CD4-positive, alpha-beta memory T cell (primary cell): ENCODE measurements at places on chromosomes 13 and 19. TPM values are rescaled to one million over a fixed set of nuclear protein-coding genes. Genes with fewer than 3 reads are reported as not detected.

DNA sequence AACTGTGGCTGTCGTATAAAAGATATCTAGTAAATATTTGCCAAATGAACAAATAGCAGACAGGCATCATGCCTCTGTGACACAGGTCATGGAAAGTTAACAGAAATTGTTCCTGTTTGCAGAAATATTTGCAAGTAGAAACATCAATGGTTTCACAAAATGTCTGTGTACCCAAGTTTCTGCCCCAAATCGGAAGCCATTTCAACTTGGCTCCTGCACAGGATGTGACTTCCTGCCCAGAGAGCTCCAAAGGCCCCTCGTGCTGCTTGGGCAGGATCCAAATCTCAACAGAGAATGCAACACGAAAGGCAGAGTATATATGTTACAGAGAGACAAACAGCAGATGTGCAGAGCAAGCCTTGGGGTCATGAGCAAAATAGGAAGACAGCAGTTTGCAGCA, 95.5 kb upstream of the SERP2 start:
- DNase-seq, result no peak

- no peak for DNase-seq
Measured at GRCh38 chr13:20360041-20360491, 127.9 kb upstream of the GJB6 start.

HIF3A gene
- total RNA-seq, result not detected

ZNF766 gene
- total RNA-seq, result 54.1 TPM

GRCh38 chr19:42286349-42287016, 15.4 kb upstream of the PRR19 start:
- DNase-seq, result no peak

ZNF845 gene
- total RNA-seq, result 18.0 TPM

FOXA3 gene
- total RNA-seq, result not detected

OBI1 gene
- 16.3 TPM for total RNA-seq

DNA sequence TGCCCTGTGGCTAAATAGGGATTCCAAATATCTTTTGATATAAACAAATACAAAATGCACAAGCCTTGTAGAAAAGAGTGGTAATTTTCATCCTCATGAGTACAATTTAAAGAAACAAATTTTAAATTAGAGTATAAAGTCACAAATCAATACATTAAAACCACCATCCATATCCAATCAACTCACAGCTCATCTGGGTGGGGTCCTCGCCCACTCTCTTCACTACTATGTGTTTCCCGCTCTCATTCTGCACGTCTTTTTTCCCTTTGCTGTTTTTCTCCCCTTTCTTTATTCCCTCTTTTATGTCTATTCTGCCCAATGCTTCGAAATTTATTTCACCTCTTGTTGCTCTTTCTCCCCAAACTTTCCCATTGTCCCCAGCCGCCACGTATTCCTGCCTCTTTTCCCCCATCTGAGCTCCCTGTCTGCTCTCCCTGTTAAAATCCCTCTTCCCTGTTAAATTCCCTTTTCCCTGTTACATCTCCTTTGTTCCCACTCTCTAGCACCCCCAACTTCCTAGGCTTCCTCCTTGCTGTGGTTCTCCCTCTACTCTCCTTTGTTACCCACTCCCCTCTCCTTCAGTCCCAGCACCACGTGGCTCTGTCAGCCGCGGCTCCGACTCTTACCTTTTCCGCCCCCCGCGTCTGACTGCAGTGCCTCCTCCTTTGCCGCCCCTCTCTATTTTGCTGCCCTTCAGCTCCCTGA, 1.3 kb downstream of the ZNF616 start:
- DNase-seq, result no peak

GRCh38 chr13:60617991-60618733, 221.1 kb downstream of the TDRD3 start:
- no peak for DNase-seq

GRCh38 chr13:64753233-64754000, 2476.7 kb downstream of the PCDH9 start:
- no peak for DNase-seq

DNA sequence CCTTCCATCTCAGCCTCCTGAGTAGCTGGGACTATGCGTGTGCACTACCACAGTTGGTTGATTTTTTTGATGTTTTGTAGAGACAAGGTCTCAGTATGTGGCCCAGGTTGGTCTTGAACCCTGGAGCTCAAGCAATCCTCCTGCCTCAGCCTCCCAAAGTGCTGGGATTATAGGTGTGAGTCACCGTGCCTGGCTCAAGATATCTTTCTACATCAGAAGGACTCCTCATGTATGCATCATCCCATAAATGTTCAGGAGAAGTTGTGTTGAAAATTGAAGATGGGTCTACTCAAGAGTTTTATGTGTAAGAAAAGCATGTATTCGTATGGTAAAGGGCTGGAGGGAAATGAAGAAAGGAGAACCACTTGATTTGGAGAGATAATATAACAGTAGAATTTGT, 71.8 kb upstream of the STK24 start:
- no peak for DNase-seq

GRCh38 chr13:37109051-37109678, 3.7 kb upstream of the CSNK1A1L start:
- no peak for DNase-seq

DNA sequence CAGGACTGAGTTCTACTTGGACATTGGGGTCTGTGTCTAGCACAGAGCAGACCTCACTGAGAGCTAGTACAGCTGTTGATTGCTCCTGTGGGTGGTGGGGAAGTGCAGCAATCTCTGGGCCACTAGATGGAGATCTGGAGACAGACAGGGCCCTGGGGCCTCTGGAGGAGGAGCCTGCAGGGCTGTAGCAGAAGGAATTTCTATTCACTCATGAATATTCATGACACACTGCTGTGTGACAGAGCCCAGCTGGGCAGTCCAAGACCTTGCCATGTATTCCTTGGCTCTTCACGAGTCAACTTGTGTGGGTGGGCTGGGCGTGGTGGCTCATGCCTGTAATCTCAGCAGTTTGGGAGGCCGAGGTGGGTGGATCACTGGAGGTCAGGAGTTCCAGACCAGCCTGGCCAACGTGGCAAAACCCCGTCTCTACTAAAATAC, 37.5 kb downstream of the SUGP2 start:
- DNase-seq, result no peak

USHBP1 gene
- not detected for total RNA-seq

ZNF99 gene
- not detected for total RNA-seq

C1QTNF9 gene
- not detected for total RNA-seq

ELF1 gene
- total RNA-seq, result 188 TPM

LILRA2 gene
- 0.47 TPM for total RNA-seq

- DNase-seq, result no peak
Measured at GRCh38 chr13:60139272-60139671, 24.5 kb downstream of the DIAPH3 start.

CLDND2 gene
- 2.0 TPM for total RNA-seq

KHSRP gene
- total RNA-seq, result 169 TPM

ZNF471 gene
- total RNA-seq, result 1.1 TPM

DNA sequence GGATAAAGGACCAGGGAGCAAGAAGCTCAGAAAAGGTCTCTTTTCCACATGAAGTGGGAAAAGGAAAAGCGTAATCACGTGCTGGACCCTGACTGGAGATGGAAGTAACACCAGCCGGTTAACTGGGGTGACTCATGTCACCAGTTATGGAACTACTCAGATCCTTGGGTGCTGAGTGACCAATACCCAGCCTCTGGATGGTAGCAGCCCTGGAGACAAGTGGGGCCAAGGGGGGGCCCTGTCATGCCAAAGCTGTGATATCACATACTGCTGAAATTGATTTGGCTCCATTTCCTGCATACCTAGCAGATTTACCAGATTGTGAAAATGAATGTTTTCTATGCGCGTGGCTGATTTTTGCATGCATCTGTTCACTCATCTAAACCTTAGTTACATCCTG, 158.9 kb downstream of the ZIC5 start:
- no peak for DNase-seq

GRCh38 chr19:32427536-32427935, 22.0 kb downstream of the DPY19L3 start:
- no peak for DNase-seq

- DNase-seq, result no peak
Measured at GRCh38 chr13:96768524-96768923, 225.8 kb downstream of the OXGR1 start.

DNA sequence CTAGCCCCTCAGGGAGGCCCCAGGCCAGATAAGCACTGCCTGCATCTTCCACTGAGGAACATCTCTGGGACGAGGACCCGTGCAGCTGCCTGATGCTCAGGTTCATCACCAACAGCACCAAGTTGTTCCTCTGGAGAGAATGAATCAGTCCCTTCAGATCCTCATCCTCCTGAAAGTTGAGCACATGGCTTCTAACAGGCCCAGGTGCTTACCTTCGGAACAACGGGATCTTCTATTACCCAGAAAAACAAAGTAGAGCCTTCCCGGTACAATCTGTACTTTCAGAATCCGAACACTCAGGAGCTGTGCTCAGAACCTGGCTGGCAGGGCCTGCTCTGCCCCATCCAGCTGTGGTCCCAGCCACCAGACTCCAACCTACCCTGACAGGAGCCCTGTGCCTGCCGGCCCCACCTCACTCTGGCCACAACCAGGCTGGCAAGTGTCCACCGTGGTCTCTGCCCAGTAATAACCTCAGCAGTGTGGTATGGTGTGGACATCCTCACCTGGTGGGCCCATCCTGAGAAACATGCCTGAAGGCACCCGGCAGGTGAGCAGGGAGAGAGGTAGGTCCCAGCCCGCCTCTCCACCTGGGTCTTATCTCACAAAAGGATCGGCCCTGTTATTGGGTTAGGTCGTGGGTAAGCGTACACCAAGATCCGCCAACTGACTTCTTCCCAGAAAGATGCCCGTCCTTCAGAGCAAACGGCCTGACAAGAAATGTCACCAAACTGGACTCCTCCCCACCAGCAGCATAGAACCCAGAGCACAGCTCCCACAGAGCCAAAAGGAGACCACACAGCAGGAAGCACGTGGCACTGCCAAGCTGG, 34.1 kb downstream of the ELL start:
- DNase-seq, result no peak

- DNase-seq, result no peak
Measured at GRCh38 chr19:24033963-24034342, 53.0 kb upstream of the ZNF254 start.

GRCh38 chr13:99093997-99094396, 106.7 kb upstream of the UBAC2 start:
- no peak for DNase-seq

- no peak for DNase-seq
Measured at GRCh38 chr13:39575641-39576238, 27.3 kb downstream of the LHFPL6 start.

ZNF528 gene
- total RNA-seq, result 49.9 TPM

SIGLECL1 gene
- total RNA-seq, result not detected

- no peak for DNase-seq
Measured at GRCh38 chr19:8161135-8161646, 11.8 kb upstream of the FBN3 start.

GRCh38 chr19:13696839-13697238, 67.5 kb upstream of the MRI1 start:
- no peak for DNase-seq

- peak; percentile 43 for DNase-seq
Measured at GRCh38 chr19:12946092-12946721, 545 bp downstream of the RAD23A start.

TGFBR3L gene
- 1.00 TPM for total RNA-seq

SYCN gene
- total RNA-seq, result not detected

- no peak for DNase-seq
Measured at GRCh38 chr13:75908141-75908540, 272.0 kb downstream of the LMO7 start.

GRCh38 chr13:21338156-21338555, 120.9 kb downstream of the ZDHHC20 start:
- DNase-seq, result no peak

TMEM150B gene
- 1.3 TPM for total RNA-seq

GRCh38 chr19:56639217-56639616, 3.7 kb upstream of the SMIM17 start:
- no peak for DNase-seq

PRR19 gene
- total RNA-seq, result 0.64 TPM

- DNase-seq, result peak; percentile 36
Measured at GRCh38 chr13:100584896-100585295, 3.7 kb downstream of the GGACT start.

GRCh38 chr13:76406243-76406642, 480.0 kb downstream of the KCTD12 start:
- DNase-seq, result no peak

BBC3 gene
- 31.9 TPM for total RNA-seq

- DNase-seq, result no peak
Measured at GRCh38 chr19:21498651-21499050, 6.8 kb upstream of the ZNF429 start.
